ENCODE measurements at places on chromosomes 2 and 18.

DNA sequence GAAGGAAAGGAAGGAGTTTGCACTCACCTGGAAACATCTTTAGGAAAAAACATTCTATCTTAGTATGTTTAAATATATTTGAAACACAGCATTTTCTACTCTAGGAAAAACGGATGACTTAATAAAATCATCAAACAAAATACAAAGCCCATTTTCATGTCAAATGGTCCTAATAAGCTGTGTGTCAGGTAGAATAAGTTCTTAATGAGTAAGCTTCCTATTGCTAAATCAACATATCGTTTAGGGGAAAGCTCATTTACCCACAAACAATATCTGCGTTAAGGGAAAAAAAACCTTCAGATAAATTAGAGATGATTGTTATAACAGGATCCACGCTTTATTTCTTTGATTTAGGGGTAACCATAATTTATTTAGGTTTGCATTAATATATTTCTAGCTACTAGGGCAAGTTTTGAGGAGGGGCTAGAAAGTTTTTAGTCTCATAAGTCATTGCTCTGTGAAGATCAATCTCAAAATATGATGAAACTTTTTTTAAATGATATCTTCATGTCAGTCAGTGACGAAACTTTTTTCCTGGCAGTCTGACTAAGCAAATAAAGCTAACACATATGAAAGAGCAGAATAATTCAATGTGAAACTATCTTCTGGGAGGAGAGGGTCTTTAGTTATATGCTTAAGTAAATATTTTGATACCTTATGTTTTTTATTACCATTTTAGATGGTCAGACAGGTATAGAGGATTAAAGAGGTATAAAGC, 147.1 kb downstream of the WDSUB1 start:
- DNase-seq: no peak
- H3K36me3 ChIP-seq: no peaks in the 10 kb centered on the region
- H3K27me3 ChIP-seq: no peaks in the 10 kb centered on the region
- no peaks in the 10 kb centered on the region for H3K4me1 ChIP-seq
- no peak overlapping the region for H3K4me3 ChIP-seq

DNA sequence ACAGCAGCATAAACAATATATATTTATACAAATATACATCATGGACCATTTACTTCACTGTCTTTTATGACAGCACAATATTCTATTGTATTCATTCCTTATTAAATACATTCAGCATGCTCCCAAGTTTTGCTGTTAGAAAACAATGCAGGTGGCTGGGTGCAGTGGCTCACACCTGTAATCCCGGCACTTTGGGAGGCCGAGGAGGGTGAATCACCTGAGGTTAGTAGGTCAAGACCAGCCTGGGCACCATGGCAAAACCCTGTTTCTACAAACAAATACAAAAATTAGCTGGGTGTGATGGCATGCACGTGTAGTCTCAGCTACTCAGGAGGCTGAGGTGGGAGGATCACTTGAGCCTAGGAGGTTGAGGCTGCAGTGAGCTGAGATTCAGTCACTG, 39.0 kb downstream of the NPC1 start:
- H3K4me1 ChIP-seq: peaks cover 4% of the 10 kb centered on the region
- peaks cover 76% of the 10 kb centered on the region for H3K36me3 ChIP-seq
- no peak overlapping the region for H3K4me3 ChIP-seq
- no peak overlapping the region for H3K27ac ChIP-seq

GRCh38 chr2:213157242-213157641, 5.8 kb upstream of the IKZF2 start:
- no peak for DNase-seq
- H3K36me3 ChIP-seq: no peaks in the 10 kb centered on the region
- H3K4me1 ChIP-seq: no peaks in the 10 kb centered on the region
- H3K27ac ChIP-seq: no peak overlapping the region
- no peak overlapping the region for H3K4me3 ChIP-seq
- peaks cover 3% of the 10 kb centered on the region for H3K27me3 ChIP-seq

GRCh38 chr2:162057426-162057825, 16.6 kb downstream of the DPP4 start:
- H3K4me3 ChIP-seq: no peak overlapping the region
- H3K4me1 ChIP-seq: peaks cover 31% of the 10 kb centered on the region
- no peaks in the 10 kb centered on the region for H3K27me3 ChIP-seq
- no peak for DNase-seq
- H3K36me3 ChIP-seq: peaks cover 9% of the 10 kb centered on the region

- DNase-seq: no peak
- no peaks in the 10 kb centered on the region for H3K27me3 ChIP-seq
- H3K4me1 ChIP-seq: peaks cover 50% of the 10 kb centered on the region
Measured at GRCh38 chr2:224944707-224945547, 97.3 kb downstream of the DOCK10 start.

DNA sequence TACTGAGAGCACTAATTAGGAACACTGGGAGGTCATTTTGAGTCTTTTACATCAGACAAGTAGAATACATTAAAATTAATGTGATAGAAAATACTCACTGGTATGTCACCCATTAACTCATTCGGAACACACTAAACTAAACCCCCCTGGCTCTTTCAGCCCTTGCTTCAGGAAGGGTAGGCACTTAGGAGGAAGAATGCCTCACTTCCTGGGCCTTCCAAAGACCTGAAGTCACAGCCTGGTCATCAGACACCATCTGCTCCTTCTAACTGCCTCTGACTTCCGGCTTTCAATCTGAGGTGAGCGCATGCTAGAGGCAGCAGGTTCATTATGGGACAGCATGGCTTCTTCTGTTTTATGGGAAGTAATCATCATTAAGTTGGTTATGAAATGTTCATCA, 451.4 kb downstream of the PID1 start:
- no peak overlapping the region for H3K4me3 ChIP-seq
- H3K27ac ChIP-seq: no peak overlapping the region
- no peaks in the 10 kb centered on the region for H3K27me3 ChIP-seq
- no peak for DNase-seq
- H3K36me3 ChIP-seq: no peaks in the 10 kb centered on the region

DNA sequence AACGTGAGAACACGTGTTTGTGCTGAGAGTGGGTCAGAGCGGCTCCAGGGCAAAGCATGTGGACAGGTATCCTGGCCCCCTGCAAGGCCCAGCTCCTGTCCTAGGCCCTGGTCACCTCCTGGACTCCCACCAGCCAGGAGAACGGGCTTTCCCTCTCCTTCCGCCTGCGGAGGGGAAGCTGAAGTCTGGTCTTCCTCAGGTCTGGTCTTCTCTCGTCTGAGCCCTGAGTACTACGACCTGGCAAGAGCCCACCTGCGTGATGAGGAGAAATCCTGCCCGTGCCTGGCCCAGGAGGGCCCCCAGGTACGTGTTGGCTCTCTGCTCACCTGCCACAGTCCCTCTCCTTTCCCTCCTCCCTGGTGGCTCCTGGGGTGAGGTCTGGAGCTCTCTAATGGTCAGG, 963 bp downstream of the GNLY start:
- peak overlapping the region; percentile 28 for H3K4me3 ChIP-seq
- H3K27me3 ChIP-seq: no peaks in the 10 kb centered on the region
- H3K36me3 ChIP-seq: no peaks in the 10 kb centered on the region
- no peaks in the 10 kb centered on the region for H3K4me1 ChIP-seq
- H3K27ac ChIP-seq: no peak overlapping the region

GRCh38 chr2:231583982-231584381, 8.7 kb upstream of the TEX44 start:
- H3K4me3 ChIP-seq: no peak overlapping the region
- no peaks in the 10 kb centered on the region for H3K36me3 ChIP-seq
- H3K27ac ChIP-seq: no peak overlapping the region

- no peaks in the 10 kb centered on the region for H3K4me1 ChIP-seq
- no peaks in the 10 kb centered on the region for H3K27me3 ChIP-seq
- H3K36me3 ChIP-seq: no peaks in the 10 kb centered on the region
- no peak overlapping the region for H3K4me3 ChIP-seq
- no peak for DNase-seq
- no peak overlapping the region for H3K27ac ChIP-seq
Measured at GRCh38 chr2:208489687-208490086, 83.1 kb downstream of the PTH2R start.

- H3K4me3 ChIP-seq: no peak overlapping the region
- no peaks in the 10 kb centered on the region for H3K4me1 ChIP-seq
- DNase-seq: no peak
- H3K27me3 ChIP-seq: no peaks in the 10 kb centered on the region
- no peaks in the 10 kb centered on the region for H3K36me3 ChIP-seq
Measured at GRCh38 chr18:45168866-45169600, 446.2 kb upstream of the SLC14A2 start.

- no peaks in the 10 kb centered on the region for H3K4me1 ChIP-seq
- no peak for DNase-seq
- H3K27ac ChIP-seq: no peak overlapping the region
- H3K36me3 ChIP-seq: no peaks in the 10 kb centered on the region
- no peaks in the 10 kb centered on the region for H3K27me3 ChIP-seq
Measured at GRCh38 chr18:67694787-67695186, 178.3 kb upstream of the DSEL start.

- no peaks in the 10 kb centered on the region for H3K36me3 ChIP-seq
- no peak overlapping the region for H3K4me3 ChIP-seq
- H3K4me1 ChIP-seq: no peaks in the 10 kb centered on the region
- no peak overlapping the region for H3K27ac ChIP-seq
Measured at GRCh38 chr2:50641633-50642032, 390.3 kb downstream of the NRXN1 start.

DNA sequence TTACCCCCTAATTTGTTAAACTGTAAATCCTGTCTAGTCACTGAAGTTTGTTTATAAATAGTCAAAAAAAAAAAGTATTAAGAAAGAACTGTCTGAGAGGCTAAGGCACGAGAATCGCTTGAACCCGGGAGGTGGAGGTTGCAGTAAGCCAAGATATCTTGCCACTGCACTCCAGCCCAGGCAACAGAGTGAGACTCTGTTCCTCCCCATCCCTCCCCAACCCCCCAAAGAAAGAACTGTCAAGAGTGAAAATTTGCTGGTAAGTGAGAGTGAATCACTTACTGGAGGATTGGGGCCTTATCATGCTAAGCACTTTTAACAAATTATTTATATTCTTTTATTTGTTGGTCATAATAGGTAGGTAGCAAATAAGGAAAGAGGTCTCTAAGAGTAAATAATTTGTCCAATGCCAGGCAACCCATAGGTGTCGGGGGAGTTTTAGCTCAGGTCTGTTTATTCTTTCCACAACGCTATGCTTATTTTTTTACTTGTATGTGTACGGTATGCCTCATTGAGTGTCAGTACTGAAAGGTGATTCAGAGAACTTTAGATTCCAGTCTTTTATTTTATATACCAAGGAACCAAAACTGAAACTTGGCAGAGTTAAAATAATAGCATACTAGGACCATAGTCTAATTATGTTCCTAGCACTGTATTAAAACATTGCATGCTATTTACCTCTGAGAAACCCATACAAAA, 2.5 kb downstream of the TAF4B start:
- no peak overlapping the region for H3K27ac ChIP-seq
- peaks cover 11% of the 10 kb centered on the region for H3K4me1 ChIP-seq
- DNase-seq: no peak
- H3K36me3 ChIP-seq: no peaks in the 10 kb centered on the region
- H3K4me3 ChIP-seq: no peak overlapping the region

DNA sequence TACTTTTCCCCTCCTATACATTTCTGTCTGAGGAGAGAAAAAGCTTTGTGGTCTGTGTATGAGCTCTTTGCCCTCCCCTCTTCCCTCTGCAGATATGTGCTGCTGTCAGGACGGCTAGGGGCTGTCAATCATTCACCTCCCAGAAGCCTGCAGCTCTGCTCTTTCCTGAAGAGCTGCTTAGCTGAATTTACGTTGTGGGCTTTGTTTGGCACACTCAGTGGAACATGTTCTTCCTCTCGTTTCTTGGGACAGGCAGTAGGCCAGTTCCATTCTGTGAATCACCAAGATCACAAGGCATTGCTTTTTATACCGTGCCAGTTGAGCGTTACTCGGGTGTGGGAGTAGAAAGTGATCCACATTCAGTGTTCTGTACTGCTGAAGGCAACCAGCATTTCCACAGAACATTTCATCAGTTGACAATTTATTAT, 136.7 kb downstream of the LAMA3 start:
- H3K27ac ChIP-seq: no peak overlapping the region
- peaks cover 15% of the 10 kb centered on the region for H3K4me1 ChIP-seq
- H3K4me3 ChIP-seq: no peak overlapping the region
- H3K36me3 ChIP-seq: no peaks in the 10 kb centered on the region
- DNase-seq: no peak
- H3K27me3 ChIP-seq: no peaks in the 10 kb centered on the region

DNA sequence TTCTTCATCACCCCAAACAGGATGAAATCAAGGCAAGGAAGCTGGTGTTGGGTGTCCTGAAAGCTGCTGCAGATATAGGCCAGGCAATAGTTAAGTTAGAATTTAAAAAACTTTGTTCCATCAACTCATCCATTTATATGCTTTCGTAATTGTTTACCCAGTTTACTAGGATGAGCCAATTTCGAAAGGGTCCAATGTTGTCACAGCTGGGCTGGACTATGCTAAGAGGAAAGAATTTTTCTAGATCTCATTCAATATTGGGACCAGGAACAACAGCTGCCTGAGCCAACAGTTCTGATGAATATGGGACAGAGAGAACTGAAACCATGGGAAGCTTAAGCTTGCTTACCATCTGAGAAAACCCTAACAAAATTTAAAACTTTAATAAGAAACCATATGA, 21.6 kb upstream of the SP3 start:
- H3K27ac ChIP-seq: no peak overlapping the region
- H3K4me3 ChIP-seq: no peak overlapping the region
- no peaks in the 10 kb centered on the region for H3K4me1 ChIP-seq
- H3K27me3 ChIP-seq: no peaks in the 10 kb centered on the region
- no peaks in the 10 kb centered on the region for H3K36me3 ChIP-seq

GRCh38 chr2:151478011-151478410, 68.3 kb downstream of the RIF1 start:
- no peak overlapping the region for H3K27ac ChIP-seq
- no peak for DNase-seq
- no peak overlapping the region for H3K4me3 ChIP-seq
- H3K36me3 ChIP-seq: peaks cover 33% of the 10 kb centered on the region

GRCh38 chr2:3170792-3171455, 206.7 kb downstream of the EIPR1 start:
- no peaks in the 10 kb centered on the region for H3K4me1 ChIP-seq
- no peak overlapping the region for H3K27ac ChIP-seq
- no peak for DNase-seq

GRCh38 chr2:117723483-117723882, 91.0 kb upstream of the DDX18 start:
- no peaks in the 10 kb centered on the region for H3K36me3 ChIP-seq
- no peaks in the 10 kb centered on the region for H3K4me1 ChIP-seq
- H3K4me3 ChIP-seq: no peak overlapping the region
- DNase-seq: no peak
- H3K27ac ChIP-seq: no peak overlapping the region
- H3K27me3 ChIP-seq: no peaks in the 10 kb centered on the region

DNA sequence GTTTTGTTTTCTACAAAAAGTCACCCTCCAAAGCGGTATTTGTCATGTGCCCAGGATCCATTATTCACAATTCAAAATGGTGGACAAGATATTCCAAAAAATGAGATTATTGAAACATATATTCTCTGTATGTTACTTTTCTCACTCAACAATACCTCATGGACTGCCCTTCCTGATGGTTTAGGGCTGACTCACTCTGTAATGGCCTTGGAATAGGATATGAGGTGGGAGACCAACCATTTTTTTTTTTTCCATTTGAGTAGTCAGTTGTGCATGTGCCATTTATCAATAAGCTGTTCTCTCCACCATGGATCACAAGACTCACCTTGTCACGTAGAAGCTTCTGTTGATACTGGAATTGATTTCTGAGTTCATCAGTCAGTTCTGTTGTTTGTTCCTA, 64.5 kb downstream of the LYPD6 start:
- H3K4me1 ChIP-seq: no peaks in the 10 kb centered on the region
- H3K4me3 ChIP-seq: no peak overlapping the region
- no peaks in the 10 kb centered on the region for H3K36me3 ChIP-seq
- no peak overlapping the region for H3K27ac ChIP-seq

- no peak overlapping the region for H3K4me3 ChIP-seq
- no peak for DNase-seq
- no peaks in the 10 kb centered on the region for H3K27me3 ChIP-seq
- no peaks in the 10 kb centered on the region for H3K4me1 ChIP-seq
Measured at GRCh38 chr2:192026059-192026824, 168.5 kb downstream of the TMEFF2 start.

Data from CD4-positive, alpha-beta T cell (primary cell).